ENCODE measurements at places on chromosomes 16 and 17.

DNA sequence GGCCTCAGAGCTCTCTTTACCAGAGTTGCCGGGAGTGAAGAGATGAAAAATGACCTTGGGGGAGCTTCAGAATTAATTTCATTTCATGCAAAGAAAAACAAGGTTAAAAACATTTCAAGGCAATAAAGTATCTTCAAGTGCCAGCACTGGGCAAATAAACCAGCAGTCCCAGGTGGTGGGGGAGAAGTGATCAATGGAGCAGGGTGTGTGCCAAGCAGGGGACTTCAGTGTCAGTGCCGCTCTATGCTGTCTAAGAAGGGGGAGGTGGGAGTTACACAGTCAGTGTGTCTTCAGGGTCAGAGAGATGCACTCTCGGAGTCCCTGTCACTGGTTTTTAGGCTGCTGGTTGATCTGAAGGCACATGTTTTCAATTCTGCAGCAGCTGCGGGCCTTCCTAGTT is 57.2 kb upstream of the MGAT5B start:
- no peak for DNase-seq

DNA sequence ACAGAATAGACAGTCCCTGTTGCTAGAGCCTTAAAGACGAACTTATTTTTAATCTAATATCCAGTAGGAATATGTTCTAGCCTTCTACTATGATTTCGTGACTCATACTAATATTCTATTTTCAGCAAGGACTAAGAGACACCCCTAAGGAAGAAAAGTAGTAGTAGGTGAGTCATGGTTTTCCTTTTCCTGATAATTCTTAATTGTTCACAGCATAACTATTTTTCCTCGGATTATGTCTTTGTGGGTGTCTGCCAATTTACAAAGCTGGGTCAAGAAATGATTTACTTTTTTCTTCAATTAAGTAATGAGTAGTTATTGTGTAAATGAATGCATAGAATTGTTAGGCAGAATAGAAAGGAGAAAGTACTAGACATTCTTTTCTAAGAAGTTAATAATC is 292.2 kb downstream of the TOX3 start:
- DNase-seq: no peak

GRCh38 chr17:78316115-78316866 is 43.6 kb downstream of the SOCS3 start:
- DNase-seq: no peak

DNA sequence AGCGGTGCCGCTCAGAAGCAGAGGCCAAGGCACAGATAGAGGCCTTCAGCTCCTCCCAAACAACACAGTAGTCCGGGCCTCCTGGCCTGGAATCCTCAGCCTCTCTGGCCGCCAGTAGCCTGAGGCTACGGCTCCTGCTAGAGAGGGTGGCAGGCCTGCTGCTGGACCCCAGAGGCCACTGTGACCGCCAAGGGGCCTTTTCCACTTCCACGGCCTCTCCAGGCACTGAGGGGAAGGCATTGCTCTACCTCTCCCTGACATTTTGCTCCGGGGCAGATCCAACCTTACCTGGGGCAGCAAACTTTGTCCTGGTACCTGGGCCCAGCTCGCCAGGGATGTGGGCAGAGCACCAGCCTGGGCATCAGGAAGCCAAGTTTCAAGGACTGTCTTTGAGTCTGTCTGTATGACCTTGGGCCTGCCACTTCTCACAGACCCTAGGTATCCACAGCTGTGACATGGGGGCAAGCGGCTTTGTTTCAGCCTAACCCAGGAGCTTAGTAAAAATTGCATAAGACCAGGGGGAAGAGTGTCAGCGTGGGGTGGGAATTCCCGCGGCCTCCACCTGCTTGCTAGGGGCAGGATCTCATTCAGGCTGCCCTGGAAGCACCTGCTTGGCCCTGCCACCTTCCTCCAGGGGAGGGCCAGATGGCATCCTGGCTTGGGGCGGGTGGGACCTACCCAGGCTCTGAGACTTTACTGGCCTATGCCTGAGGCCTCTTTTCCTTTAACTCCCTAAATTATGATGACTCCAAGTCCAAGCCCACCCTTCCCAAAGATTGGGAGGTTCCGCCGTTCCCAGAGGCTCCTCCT is 33.2 kb downstream of the ADGRG5 start:
- DNase-seq: no peak

DNA sequence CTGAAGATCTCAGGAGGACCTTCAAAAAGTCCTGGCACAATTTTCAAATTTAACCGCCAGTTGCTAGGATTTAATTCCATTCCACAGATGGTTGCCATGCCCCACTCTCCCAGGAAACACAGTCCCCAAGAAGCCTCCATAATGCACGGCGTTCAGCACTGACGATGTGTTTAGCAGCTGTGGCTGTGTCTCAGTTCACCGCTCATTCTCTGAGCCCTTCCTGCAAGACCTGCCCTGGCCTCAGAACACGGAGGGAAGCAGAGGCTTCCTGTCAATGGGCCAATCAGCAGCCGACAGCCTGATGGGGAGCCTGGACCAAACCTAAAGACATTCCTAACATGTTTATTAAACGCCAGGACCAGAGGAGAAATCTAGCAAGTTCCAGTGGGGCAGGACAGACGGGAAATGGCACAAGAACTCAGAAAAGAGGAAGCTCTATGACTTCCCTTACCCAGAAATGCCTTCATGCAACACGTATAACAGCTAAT is 4.9 kb downstream of the MYLK3 start:
- DNase-seq: no peak

DNA sequence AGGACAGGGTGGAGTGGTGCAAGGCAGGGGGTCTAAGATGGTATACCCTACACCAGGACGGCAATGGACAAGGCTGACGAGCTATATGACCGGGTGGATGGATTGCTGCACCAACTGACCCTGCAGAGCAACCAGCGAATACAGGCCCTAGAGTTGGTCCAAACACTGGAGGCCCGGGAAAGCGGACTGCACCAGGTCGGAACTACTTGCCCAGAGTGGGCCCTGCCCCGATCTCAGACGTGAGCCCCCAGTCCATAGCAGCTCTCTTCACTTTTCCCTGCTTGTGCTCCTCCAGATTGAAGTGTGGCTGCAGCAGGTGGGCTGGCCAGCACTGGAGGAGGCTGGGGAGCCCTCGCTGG is 3.1 kb downstream of the PLEKHG4 start:
- no peak for DNase-seq

DNA sequence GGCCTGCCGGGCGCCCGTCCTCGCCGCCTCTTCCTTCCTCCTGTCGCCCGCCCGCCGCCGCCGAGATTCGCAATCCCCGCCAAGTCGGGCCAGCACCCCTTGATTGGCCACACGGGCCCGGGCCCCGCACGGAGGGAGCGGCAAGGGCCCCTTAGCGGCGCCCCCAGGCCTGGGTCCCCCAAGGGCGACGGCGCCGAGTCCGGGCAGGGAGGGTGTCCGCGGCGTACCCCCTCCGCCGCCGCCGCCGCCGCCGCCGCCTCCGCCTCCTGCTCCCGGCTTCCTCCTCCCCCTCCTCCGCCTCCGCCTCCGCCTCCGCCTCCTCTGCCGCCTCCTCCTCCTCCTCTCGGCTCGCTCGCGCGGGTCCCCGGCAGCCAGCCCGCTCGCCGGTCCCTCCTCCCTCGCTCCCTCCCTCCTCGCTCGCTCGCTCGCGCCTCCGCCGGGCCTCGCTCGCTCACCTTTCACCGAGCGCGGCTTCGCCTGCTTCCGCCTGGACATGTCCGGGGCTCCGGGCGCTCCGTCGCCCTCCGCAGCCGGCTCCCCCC is 561 bp downstream of the ZNF423 start:
- no peak for DNase-seq

DNA sequence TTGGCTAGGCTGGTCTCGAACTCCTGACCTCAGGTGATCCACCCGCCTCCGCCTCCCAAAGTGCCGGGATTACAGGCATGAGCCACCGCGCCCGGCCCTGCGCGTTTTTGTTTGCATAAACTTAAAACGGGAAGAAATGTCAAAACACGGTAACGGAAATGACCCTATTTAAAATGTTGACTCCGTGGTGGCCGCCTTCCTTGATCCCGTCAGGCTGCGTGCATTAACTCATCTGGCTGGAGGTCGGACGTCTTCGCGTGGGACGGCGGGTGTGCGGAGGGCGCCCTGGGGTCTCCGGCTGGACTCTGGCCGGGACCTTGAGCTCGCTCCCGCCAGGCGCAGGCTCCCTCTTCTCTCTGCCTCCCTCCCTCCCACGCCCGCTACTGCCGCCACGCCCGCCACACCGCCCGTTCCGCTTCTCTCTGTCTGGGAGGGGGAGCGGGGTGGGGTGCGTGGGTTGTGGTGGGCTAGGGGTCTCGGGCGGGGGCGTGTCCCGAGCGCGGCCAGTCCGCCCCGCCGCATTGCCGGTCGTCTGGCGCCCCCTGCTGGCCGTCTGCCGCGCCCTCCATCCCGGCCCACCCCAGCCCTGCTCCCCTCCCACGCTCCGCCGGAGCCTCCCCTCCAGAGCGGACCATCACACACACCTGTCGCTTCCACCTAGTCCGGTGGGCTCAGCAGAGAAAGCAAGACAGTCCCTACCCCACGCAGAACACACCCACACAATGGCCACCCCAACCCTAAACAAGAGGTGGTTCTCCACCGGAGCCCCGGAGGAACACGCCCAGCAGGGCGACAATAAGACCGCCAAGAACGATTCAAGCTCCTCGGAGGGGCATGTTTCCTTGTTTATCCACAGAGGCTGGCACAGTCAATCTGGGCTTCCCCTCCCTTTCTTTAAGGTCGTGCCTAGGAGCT is 1.2 kb upstream of the CCDC42 start:
- DNase-seq: peak; percentile 71

DNA sequence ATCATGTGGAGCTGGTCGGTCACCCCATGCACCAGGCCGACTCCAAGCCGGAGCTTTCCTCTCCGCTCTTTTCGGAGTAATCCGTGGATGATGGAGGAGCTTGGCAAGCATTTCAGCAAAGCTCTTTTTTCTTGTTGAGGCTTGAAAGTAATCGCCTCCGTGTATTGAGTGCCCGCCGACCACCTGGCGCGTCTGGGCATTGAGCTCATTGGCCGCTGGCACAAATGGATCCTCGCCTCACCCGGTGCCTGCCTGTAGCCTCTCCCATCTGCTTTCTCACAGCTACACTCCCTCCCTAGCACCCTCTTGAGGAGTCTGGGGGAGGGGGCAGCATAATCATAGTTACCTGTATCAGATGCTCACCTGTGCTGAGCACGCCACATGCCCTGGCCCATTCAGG is 148.9 kb downstream of the CMIP start:
- DNase-seq: no peak

DNA sequence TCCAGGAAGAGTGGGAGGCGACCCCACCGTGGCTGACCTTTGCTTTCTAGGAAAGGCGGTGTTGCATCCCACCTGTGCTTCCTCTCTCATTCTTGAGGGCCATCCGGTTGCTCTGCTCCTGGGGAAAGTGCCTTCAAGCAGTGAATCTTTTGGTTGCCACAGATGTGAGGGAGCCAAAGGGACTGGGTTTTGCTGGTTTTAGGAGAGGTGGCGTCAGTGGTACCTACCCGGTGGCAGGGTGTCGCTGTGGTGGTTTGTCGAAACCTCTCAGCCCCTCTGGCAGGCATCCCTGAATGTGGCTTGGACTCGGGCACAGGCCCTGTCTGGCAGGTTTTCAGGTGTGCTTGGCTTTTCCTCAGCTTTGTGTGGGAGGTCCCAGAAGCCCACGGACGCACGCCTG is 611.5 kb downstream of the KCNJ18 start:
- DNase-seq: no peak

DNA sequence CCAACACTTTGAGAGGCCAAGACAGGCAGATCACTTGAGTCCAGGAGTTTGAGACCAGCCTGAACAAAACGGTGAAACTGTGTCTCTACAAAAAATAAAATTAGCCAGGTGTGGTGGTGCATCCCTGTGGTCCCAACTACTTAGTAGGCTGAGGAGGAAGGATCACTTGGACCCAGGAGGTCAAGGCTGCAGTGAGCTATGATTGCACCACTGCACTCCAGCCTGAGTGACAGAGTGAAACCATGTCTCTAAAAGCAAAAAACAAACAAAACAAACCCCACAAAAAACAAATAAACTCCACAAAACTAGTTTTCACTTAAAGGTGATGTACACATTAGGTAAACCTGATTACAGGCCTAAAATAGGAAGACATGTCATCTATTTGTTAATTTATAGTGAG is 40.3 kb downstream of the MARVELD3 start:
- DNase-seq: no peak

DNA sequence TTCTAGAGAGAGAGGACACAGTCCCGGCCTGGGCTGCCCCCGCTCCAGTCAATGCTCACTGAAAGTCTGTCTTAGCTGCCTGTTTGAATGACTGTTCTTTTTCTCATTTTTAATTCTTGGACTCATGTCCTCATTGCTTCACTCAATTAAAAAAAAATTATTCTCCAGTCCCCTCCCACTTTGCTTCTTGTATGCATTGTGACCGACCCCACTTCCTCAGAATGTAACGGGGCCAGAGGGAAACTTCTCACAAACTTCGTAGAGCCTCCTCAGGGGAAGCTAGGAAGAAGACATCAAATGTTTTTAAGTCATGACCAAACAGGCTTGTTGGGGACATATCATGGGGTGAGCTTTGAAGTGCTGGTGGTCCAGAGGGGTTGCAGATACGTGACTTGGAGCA is 113.2 kb downstream of the CCDC182 start:
- DNase-seq: no peak

DNA sequence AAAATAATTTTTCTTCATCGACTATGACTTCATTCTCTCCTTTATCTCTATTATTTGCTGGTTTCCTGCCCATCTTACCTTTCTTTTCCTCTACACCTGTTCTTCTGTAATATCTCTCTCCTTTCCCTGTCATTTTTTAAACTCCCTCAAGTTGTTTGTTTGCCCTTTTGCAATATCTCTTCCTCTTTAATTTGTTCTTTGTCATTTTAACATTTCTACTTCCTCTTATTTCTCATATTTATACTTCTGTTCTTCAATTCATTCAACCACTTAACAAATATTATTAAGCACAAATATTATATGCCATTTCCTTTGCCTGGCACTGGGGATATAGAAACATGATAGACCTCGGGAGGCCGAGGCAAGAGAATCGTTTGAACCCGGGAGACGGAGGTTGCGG is 22.6 kb downstream of the MAP3K3 start:
- no peak for DNase-seq

DNA sequence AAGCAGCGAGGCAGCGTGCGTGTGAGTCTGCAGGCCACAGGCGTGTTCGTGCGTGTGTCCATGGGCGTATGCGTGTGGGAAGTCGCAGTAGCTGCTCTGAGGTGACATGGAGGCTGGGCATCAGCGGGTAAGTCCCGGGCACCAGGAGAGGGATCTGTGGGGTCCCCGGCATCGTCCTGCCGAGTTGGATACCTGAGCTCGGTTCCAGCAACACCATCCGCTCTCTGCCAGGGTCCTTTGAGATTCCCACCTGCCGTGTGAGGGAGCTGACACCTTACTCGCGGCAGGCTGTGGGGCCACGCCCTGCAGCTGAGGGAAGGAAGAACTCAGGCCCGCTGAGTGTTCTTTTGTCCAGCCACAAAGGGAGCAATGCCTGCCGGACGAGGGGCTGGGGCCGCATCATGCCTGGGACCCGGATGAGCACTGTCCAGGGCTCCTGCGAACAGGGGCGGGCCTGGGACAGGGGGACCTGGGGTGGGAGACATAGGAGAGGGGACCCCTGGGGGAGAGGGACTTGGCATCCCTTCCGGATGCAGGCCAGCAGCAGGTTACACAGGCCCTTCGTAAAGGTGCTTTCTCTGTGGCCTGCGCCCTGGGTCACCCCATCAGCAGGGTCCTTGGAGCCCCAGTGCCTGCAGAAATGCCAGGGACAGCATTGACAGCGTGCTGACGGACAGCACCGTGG is 5.0 kb upstream of the SNAI3 start:
- DNase-seq: no peak
